ENCODE measurements at places on chromosomes 1 and 21. TPM values are rescaled to one million over a fixed set of nuclear protein-coding genes. Genes with fewer than 3 reads are reported as not detected.
A peak's percentile ranks its signal among the peaks of the same experiment; 100 is the strongest.

DNA sequence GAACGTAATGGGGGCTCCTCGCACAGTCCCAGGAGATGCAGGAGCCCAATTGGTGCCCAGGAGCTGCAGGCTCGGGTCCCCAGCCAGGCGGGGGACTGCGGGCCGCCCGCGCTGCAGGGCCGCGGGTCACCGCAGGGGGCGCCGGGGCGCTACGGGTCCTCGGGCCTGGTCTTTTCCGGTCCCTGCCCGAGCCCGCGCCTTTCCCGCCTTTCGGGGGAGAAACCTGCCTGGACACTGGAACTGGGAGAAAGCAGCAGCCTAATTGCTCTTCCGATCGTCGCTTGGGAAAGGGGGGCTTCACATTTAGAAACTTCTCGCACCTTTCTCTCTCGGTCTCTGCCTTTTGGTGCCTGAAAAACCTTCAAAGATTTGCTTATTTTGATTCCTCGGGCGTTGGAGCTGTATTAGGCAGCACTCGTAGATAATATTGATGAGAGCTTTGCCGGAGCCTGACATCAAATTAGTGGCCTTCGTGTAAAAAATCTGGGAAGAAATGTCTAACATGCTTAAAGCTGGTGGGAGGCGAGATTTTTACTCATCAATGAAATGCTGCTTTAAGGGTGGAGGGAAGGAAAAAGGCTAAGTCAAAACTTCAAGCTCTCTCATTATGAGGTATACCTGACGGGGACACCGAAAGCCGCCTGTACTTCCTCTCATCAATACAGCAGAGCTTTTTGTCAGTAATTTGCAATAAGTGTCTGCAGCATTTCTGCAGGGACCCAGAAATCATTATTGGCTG, 12.6 kb upstream of the BARHL2 start:
- DNase-seq = no peak

GRCh38 chr1:238001818-238002217, 111.1 kb upstream of the ZP4 start:
- no peak for DNase-seq

DNA sequence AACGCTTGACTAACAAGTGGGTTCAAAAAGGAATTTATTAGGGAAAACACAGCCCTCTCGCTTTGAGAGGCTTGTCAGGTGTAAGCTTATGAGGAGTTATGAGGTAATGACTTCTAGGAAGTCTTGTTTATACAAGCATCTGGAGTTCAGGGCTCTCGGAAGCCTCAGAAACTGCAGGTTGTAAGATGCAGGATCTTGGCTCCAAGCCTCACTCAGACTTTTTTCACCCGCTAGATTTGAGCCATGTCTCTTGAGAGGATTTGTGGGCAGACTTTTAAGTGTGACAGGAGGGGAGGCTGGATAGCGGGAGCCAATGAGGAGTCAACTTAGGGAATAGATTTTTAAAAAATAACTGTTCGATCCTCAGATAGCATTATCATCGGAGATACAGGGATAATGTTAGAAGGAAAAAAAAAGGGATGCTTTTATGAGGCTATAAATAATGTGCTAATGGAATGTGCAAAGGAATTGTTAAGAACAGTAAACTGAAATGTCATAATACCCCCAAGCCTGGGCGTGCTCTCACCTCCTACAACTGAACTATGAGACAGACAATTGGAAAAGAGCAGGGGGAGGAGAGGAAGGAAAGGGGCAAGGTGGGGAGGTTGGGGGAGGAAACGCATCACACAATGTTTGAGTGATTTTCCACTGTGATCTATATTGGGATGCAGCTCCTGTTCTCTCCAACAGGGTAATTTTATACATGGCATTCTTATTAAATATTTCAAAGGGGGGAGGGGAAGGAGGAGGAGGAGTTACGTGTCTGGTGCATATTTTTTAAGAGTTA, 107.4 kb upstream of the ESRRG start:
- DNase-seq = no peak

- peak; percentile 44 for DNase-seq
Observed at GRCh38 chr1:180311011-180311730, 81.1 kb downstream of the LHX4 start.

GRCh38 chr1:185895208-185895900, 161.2 kb downstream of the HMCN1 start:
- peak; percentile 71 for DNase-seq

DNA sequence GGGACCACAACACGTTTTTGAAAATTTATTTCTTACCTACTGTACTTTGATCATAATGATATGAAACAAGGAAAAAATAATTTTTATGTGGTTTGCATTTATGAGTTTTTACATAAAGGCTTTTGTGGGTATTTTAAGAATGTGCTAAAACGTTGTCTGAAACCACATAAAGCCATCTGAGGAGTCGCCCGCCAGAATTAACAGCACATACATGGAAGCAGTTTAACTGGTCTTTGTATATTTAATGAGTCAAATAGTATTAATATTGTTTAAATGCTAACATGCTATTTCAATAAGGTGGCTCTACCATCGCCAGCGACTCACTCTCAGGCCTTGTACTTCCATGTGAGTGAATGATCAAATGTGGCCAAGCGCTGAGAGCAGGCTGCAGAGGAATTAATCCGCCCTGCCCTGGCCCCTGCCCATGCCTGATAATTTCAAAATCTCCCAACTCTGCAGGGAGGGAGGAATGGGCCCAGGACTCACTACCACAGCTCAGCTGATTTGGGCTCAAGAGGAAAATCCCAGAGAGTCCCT, 49.6 kb downstream of the SLC66A1 start:
- peak; percentile 65 for DNase-seq

Gene ASAP3
- total RNA-seq = 46.9 TPM

DNA sequence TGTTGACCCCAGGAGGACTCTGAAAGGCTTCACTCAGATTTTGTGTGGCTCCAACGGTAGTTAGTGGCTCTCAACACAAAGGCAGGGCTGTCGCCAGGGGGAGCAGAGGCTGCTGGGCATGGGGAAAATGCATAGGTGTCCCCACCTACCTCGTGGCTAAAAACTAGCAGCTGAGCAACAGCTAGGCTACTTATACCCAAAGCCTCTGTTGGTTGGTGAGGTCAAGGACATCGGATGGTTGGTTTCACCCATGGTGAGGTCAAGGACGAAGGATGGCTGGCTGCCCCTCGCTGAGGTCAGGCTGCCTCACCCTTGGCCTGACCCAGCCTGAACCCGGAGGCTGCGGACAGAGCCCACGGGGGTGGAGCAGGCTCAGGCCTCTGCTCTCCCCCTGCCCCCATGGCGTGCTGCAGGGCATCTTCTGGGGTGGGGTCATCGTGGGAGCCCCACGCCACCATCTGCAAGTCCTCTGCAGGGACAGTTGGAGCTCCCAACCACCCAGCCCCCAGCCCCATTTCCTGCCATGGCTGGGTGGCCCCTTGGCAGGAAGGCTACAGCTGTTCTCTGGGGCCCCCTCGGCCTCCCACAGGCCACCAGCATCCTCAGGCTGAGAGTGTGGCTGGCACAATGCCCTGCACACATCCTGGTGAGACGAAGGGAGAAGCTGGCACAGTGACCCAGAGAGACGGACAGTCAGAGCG, 8.5 kb upstream of the GNB1 start:
- no peak for DNase-seq

- no peak for DNase-seq
Observed at GRCh38 chr1:197453376-197454058, 185.5 kb downstream of the CRB1 start.

Gene C1QB
- total RNA-seq = not detected

Gene GALE
- total RNA-seq = 16.7 TPM

Gene DENND2C
- total RNA-seq = 5.3 TPM

Gene OLFML2B
- 14.5 TPM for total RNA-seq

DNA sequence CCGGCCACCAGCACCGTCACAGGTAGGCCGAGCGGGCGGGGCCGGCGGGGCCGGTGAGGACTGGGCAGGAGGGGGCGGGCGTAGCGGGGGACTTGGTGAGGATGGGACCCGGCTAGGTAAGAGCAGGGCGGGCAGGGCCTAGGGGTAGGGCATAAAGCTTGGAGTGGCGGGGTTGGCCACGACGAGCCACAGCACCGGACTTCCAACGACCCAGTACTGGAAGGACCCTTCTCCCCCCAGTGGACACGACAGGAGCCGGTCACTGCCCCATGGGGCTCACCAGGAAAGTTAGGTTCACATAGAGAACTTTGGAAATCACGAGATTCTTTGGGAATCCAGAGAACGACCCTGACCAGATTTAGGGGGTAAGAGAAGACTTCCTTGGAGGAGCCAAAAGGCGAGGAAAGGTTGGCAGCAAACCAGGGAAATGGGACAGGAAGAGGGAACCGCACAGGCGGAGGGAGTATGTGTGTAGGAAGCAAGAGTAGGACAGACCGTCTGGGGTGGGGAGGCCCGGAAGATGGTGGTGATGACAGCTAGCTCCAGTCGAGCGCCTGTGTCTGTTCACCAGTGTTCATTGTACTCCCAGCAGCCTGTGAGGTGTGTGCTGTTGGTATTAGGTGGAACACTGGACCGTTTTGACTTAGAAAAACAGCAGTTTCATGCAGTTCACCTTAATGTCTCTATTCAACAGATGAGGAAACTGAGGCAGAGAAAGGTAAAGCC, 20.4 kb downstream of the ZNF362 start:
- DNase-seq = no peak

Gene LCE3E
- total RNA-seq = not detected

GRCh38 chr1:158485455-158485854, 13.4 kb downstream of the OR10R2 start:
- DNase-seq = no peak

DNA sequence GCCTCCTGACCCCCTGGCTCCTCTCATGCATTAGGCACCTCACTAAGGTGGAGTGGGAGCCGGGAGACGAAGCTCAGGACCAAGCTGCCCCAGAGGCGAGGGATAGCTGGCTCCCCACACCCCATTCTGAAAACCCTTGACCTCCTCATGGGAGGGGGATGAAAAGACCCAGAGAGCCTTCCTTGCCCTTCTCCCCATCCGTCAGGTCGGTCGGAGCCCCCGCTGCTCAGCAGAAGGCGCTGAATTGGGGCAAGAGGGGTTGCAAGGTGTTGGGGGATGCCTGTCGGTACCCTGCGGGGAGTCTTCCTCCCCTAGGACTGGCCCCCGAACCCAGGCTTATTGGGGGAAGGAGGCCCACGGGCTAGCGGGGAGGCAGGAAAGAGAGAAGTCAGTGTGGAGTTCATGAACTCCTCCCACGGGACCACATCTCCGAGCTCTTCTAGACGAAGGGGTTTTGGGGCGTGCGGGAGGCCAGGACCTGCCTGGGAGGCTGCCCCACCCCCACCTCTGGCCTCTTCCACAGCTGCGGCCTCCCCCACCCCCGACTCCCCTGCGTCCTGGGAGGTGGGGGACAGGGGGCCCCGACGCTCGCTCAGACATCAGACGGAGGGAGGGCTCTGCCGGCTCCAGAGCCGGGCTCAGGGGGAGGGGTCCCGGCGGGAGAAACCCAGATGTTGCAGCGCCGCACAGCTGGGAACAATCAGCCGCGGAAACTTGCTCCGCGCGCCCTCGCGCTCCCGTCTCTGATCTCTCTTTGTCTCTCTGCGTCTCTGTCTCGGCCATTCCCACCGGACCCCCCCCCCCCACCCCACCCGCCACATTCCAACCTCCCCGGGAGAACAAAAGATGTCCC, 719 bp downstream of the MFAP2 start:
- DNase-seq = peak; percentile 58

Gene CELA3A
- not detected for total RNA-seq

GRCh38 chr1:114000406-114000805, 21.1 kb downstream of the OLFML3 start:
- no peak for DNase-seq
